ENCODE measurements at places on chromosomes 2 and 18. TPM values are rescaled to one million over a fixed set of nuclear protein-coding genes. Genes with fewer than 3 reads are reported as not detected.
A peak's percentile ranks its signal among the peaks of the same experiment; 100 is the strongest.

DNA sequence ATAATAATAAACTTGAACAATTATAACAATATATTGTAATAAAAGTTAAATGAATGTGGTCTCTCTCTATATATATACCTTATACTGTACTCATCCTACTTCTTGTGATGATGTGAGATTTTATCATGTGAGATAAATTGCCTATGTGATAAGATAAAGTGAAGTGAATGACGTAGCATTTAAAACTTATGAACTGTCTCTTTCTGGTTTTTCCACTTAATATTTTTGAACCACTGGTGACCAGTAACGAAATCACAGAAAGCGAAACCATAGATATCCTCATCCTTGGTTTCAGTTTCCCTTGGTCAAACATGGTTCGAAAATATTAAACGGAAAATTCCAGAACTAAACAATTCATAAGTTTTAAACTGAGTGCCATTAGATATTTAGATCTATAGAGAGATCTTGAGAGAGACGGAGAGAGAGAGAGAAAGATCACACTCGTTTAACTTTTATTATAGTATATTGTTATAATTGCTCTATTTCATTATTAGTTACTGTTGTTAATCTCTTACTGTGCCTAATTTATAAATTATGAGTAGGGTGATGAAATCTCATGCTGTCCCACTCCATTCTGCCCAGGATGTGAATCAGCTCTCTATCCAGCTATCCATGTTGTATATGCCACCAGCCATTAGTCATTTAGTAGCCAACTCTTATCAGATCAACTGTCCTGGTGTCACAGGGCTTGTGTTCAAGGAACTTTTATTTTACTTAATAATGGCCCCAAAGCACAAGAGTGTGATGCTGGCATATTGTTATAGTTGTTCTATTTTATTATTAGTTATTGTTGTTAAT lies 156.8 kb downstream of the THADA start:
- DNase-seq = no peak

DNA sequence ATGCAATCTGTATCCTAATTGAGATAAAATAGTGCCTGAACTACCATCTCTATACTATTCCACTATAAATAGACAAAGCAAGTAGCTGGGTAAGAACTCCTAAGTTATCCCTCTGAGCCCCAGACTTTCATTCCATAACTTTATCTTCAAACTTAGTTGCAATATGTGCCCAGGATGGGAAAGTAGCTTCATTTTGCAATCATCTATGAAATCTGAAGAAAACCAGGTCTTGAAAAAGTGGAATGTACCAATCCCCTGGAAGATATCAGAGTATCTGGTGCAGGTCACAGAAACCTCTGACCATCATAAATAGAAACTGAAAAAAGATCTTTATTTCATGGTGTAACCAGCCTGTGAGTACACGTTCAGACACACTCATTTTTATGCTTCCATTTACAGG lies 78.1 kb upstream of the TMEM178A start:
- no peak for DNase-seq

GRCh38 chr2:195470622-195471021 lies 186.4 kb upstream of the SLC39A10 start:
- DNase-seq = no peak

- no peak for DNase-seq
These were observed 158.1 kb upstream of the SLC39A10 start for GRCh38 chr2:195498839-195499490.

GRCh38 chr18:22283397-22283796 lies 114.0 kb downstream of the GATA6 start:
- no peak for DNase-seq

GRCh38 chr18:50281972-50282520 lies 723 bp upstream of the MBD1 start:
- peak; percentile 28 for DNase-seq

- DNase-seq = no peak
These were observed 75.0 kb upstream of the GATA6 start for GRCh38 chr18:22094358-22094734.

Gene CEBPZOS
- 46.9 TPM for total RNA-seq

DNA sequence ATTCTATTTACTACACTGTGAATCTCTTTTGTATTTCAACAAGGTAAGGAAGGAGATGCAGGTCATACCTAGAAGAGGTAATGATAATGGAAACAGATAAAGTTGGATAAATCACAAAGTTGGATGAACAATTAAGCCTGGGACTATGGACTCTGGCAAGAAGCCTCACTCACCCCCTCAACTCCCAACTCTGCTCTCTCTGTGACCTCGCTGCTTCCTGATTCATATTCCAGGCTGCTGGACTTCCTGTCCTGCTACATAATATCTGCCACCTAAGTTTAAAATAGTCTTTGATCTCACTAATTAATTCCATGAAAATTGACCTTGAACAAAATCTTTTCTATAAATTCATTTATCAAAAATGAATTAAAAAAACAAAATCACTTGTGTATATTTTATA lies 215.3 kb downstream of the CALCRL start:
- no peak for DNase-seq

DNA sequence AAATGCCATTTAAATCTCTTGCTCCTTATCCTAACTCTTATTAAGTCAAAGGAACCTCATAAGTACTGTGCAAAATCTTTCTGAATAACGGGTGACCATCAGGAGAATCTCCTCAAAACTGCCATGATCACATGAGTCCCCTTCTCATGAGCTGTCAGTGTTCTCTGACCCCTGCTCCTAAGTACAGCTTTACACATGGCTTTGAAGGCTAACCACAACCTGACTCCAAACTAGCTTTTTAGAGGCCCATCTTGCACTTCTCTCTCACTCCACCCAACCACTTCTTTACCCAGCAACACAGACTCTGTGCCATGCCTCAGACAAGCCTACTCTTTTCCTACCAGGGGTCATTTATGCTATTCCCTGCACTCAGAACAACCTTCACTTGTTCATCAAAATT lies 253.8 kb downstream of the GPD2 start:
- DNase-seq = no peak

GRCh38 chr2:13046557-13047165 lies 329.9 kb downstream of the TRIB2 start:
- DNase-seq = no peak

Gene FLACC1
- total RNA-seq = 4.9 TPM

- no peak for DNase-seq
These were observed 1042.2 kb downstream of the TMEM182 start for GRCh38 chr2:103804013-103804412.

Gene DSEL
- total RNA-seq = 7.2 TPM

DNA sequence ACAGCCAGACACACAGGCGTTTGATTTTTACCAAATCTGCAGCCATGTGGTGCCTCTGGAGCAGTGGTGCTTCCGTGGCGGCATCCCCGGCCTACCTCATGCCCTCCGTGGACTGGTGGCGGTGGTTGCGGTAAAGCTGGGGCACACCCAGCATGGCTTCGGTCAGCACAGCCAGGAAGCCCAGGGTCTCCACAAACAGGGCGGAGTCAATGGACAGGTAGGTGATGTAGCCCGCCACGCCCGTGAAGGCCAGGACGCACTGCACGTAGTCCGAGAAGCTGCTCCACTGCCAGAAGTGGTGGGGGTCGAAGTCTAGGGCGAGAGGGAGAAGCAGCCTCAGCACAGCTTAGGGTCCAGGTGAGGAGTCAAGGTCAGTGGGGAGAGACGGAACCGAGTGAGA lies 32.4 kb downstream of the SLC66A2 start:
- no peak for DNase-seq

Gene RAX
- total RNA-seq = not detected

Gene SNORC
- total RNA-seq = 1.2 TPM

GRCh38 chr2:217797661-217798069 lies 205.1 kb downstream of the TNS1 start:
- DNase-seq = no peak

DNA sequence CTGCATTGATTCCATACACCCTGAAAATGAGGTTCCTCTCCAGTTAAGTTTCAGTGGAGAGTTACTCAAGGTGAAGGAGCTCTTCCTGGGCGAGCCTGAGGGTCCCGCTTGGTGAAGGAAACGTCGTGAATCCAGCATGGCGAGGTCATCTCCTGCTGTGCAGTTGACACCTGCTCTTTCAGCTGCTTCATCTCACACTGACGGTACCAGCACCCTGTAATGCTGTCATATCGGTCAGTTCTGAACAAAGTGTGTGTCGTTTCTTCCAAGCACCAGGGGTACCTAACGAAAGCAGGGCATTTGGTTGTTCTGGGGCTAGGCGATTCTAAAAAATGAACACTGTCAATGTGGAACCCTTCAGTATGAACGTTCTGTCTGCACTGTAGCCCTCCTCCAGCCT lies 52.6 kb downstream of the ITGB1BP1 start:
- DNase-seq = no peak

- no peak for DNase-seq
These were observed 249.0 kb downstream of the TTC32 start for GRCh38 chr2:19652811-19653210.

Gene LYPD6B
- not detected for total RNA-seq

- DNase-seq = no peak
These were observed 34.4 kb downstream of the TEX51 start for GRCh38 chr2:126932966-126933710.

DNA sequence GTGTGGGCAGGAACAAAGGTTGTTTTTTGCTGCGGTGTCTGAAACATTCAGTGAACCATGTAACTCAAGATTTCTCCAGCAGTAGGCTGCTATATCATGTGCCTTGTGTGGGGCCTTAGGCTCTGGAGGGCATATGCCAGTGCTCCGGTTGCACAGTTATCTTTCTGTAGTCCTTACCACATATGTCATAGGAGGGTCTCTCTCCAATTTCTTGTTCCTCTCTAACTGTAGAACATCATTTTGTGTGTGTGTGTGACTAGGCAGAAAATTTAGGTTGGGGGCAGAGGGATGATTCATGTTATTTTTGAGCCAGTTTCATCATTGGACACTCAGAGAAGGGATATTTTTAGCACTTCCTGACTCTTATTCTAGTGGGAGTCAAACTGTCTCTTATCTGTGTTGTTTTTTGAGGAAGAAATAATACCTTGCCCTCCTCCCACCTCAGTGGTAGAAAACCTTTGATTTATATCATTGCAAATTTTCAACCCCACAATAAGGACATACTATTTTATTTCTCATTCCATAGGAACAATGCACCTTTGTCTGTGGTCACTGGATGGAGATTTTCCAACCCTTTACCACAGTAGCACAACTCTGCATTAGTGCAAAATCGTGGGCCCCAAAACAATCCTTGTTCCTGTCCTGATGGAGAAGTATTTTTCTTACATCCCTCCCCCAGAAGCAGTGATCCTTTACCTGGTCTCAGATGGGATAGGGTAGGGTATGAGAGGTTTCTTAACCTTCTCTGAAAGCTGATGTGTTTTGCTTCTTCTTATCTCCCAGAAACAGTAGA lies 113.9 kb downstream of the CCDC74A start:
- DNase-seq = no peak

- DNase-seq = no peak
These were observed 98.0 kb upstream of the ZSWIM2 start for GRCh38 chr2:186946896-186947467.

DNA sequence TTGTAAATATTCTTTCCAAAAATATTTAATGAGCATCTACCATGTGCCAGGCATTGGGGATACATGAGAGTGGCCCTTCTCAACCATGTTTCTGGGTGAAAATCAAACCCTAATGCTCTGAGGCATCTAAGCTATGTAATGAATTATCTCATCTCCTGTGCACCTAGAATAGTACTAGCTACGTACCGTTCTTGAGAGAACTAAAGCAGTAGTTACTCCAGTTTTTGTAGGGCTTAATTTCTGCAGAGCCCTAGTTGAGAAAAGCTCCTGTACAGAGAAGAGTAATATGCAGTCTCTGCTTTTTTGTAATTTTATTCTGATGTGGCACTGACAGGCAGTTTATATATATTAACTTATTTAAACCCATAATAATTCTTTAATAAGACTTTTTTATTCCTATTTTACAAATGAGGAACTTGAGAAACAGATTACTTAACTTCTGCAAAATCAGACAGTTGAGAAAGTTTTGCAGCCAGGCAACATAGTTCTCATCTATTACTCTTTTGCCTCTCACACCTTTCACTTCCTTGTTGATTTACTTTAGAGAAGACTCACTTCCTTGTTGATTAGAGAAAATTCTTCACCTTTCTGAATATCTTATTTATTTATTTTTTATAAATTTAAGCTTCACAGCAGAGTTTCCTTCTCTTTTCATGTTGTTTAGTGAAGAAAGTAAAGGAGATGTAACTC lies 3.1 kb downstream of the SPOPL start:
- no peak for DNase-seq

DNA sequence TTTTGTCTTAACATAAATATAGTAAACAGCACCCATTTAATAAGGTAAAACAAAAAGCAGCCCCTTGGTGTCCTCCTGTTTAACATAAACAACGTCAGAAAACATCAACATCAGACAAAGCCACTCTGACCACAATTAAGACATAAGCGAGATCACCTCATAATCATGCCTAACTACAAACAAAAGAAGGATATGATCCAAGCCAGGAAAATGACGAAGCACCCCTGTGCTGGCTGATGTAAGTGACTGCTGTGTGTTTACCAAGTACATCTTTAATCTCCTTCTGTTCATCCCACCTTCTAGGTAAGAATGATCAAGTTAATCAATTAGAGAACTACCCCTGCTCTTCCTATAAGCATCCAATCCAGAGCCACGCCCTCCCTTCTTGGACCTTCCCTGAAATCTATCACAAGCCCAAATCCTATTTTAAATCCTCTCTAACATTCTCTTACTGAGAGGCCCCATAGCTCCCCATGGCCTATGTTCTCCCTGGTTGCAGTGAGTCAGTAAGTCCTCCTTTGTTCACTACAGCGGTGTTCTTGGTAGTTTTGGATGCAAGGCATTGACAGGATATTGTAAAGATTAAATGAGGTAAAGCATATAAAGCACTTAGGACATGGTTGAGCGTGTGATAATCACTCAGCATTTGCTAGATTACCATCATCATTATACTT lies 424.2 kb downstream of the TSN start:
- no peak for DNase-seq

Gene ADCYAP1
- 0.42 TPM for total RNA-seq

GRCh38 chr18:56327191-56327885 lies 311.1 kb downstream of the TXNL1 start:
- no peak for DNase-seq

GRCh38 chr2:138306626-138307025 lies 194.9 kb upstream of the SPOPL start:
- no peak for DNase-seq

DNA sequence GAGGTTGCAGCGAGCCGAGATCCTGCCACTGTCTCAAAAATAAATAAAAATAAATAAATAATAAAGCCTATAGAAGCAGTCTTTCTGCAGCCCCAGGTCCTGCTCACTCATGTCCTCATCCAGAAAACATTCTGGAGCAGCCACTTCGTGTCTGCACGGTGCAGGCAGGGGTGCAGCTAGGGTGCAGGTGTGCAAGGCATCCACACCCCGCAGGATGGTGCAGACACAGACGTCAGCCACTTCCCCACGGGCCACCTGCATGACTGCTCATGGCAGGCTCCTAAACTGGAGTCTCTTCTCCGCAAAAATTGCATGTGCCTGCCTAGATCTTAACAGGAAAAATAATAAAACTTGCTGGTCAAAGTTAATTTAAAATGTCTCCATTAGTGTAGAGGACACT lies 80.2 kb upstream of the SNTG2 start:
- DNase-seq = no peak

Gene NEURL3
- not detected for total RNA-seq

Gene SERPINB8
- 3.5 TPM for total RNA-seq

Data from left cardiac atrium (tissue), 4 donors.